GM23248 (cell line): ENCODE measurements at places on chromosomes 6 and 20.

GRCh38 chr6:43939281-43940070 lies 169.5 kb downstream of the VEGFA start:
- H3K36me3 ChIP-seq, result no peaks in the 10 kb centered on the region
- H3K27me3 ChIP-seq, result no peaks in the 10 kb centered on the region
- no peak overlapping the region for H3K27ac ChIP-seq
- no peak for DNase-seq
- H3K4me3 ChIP-seq, result no peak overlapping the region

DNA sequence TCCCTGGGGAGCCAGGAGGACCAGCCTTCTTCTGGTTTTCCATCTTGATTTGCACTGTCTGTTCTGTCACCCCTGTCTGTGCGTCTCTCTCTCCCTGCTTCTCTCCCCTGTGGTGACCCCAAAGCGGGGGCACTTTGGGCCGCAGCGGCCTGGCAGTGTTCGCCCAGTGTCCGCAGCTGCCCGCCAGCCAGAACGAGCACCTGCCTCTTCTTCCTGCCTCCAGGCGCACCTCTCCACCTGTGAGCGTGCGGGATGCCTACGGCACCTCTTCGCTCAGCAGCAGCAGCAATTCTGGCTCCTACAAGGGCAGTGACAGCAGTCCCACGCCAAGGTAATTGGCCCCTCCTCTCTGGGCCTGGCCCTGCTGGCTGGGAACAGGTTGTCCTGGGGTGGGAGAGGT lies 30.8 kb downstream of the SNPH start:
- no peak overlapping the region for H3K4me3 ChIP-seq
- peaks cover 7% of the 10 kb centered on the region; the same call in 1 of the 2 replicates for H3K4me1 ChIP-seq
- no peaks in the 10 kb centered on the region; the same call in 1 of the 2 replicates for H3K36me3 ChIP-seq
- H3K27ac ChIP-seq, result no peak overlapping the region
- DNase-seq, result no peak

- no peak overlapping the region for H3K4me3 ChIP-seq
- no peaks in the 10 kb centered on the region for H3K27me3 ChIP-seq
- H3K27ac ChIP-seq, result peak overlapping the region; percentile 37
- H3K4me1 ChIP-seq, result peaks cover 26% of the 10 kb centered on the region
Measured at GRCh38 chr20:9408422-9409300, 105.7 kb upstream of the LAMP5 start.

GRCh38 chr6:132405143-132405915 lies 4.1 kb upstream of the MOXD1 start:
- H3K4me3 ChIP-seq, result peak overlapping the region; percentile 27
- no peaks in the 10 kb centered on the region for H3K27me3 ChIP-seq
- H3K4me1 ChIP-seq, result peaks cover 43% of the 10 kb centered on the region
- DNase-seq, result peak; percentile 77

GRCh38 chr6:17932330-17932852 lies 55.0 kb downstream of the KIF13A start:
- peak; percentile 98 for DNase-seq
- H3K36me3 ChIP-seq, result no peaks in the 10 kb centered on the region
- no peaks in the 10 kb centered on the region for H3K27me3 ChIP-seq
- peak overlapping the region; percentile 55 for H3K4me3 ChIP-seq
- H3K27ac ChIP-seq, result peak overlapping the region; percentile 95
- H3K4me1 ChIP-seq, result peaks cover 54% of the 10 kb centered on the region

DNA sequence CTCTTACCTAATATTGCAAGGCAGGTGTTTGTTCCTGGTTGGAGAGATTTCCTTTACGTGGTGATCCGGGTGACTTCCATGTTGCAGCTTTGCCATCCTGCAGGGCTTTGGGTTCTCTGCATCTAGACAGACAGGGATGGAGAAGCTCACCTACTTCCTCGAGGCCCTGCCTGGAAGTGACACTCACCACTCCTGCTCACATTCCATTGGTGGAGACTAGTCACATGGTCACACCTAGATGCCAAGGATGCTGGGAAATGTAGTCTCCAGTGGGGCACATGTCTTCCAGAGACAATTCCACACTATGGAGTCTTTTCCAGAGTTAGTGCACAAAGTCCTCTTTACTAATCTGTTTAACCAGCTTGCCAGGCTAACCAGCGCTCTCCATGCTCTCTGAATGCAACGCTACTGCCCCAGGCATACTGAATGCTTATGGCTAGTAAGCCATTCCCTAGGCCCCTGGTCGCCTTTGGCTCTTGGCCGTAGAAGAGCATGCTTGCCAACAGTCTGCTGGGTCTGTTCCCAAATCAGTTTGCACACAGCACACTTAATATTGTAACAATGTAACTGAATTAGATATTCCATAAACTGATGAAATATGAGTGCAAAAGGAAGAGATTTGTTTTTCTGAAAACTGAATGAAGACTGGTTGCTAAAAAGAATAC lies 6.7 kb upstream of the KCNK15 start:
- peak; percentile 85 for DNase-seq
- H3K27ac ChIP-seq, result no peak overlapping the region
- peaks cover 17% of the 10 kb centered on the region for H3K4me1 ChIP-seq
- no peaks in the 10 kb centered on the region for H3K36me3 ChIP-seq
- H3K4me3 ChIP-seq, result 0 out of 2 replicates have a peak overlapping the region, but pooled peaks have one; percentile 26
- no peaks in the 10 kb centered on the region for H3K27me3 ChIP-seq

- H3K27ac ChIP-seq, result no peak overlapping the region
- no peaks in the 10 kb centered on the region for H3K4me1 ChIP-seq
Measured at GRCh38 chr6:168571268-168571667, 130.3 kb downstream of the SMOC2 start.

- no peak overlapping the region for H3K27ac ChIP-seq
- H3K36me3 ChIP-seq, result no peaks in the 10 kb centered on the region
- DNase-seq, result no peak
- no peaks in the 10 kb centered on the region for H3K27me3 ChIP-seq
- peaks cover 19% of the 10 kb centered on the region for H3K4me1 ChIP-seq
Measured at GRCh38 chr6:3403238-3404173, 53.3 kb downstream of the SLC22A23 start.
